ENCODE measurements at places on chromosomes 5 and 9.

GRCh38 chr5:9337928-9338595 is 207.8 kb downstream of the SEMA5A start:
- no peak for DNase-seq

GRCh38 chr9:708182-708550 is 133.3 kb upstream of the DMRT1 start:
- no peak for DNase-seq

DNA sequence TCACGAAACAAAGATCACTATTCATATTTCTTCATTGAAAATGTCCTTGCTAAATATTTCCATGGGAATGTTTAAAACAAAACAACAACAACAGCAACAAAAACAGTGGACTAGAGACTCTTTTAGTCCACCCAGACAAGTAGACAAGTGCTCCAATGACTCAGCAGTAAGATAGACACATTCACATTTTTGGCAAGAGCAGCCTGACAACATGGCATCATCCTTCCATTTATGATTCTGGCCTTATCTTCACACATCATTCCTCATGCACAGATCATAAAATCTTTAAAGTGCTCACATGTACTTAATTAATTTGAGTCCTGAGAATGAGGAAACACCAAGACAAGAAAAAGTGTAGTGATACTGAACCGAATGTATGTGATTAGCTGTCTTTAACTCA is 132.6 kb upstream of the PDE4D start:
- no peak for DNase-seq

- DNase-seq, result no peak
Measured at GRCh38 chr5:127865273-127865672, 162.1 kb downstream of the CCDC192 start.

- DNase-seq, result no peak
Measured at GRCh38 chr5:124278636-124279035, 467.8 kb downstream of the ZNF608 start.

DNA sequence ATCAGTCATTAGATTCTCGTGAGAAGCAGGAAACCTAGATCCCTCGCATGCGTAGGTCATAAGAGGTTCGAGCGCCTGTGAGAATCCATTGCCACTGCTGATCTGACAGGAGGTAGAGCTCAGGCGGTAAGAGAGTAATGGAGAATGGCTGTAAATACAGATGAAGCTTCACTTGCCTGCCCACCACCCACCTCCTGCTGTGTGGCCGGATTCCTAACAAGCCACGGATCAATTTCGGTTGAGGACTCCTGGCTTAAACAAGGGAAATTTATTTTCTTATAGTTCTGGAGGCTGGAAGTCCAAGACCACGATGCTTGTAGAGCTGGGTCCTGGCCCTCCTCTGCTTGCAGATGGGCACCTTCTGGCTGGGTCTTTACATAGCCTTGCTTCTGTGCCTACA is 200.4 kb downstream of the PCSK5 start:
- DNase-seq, result no peak

- DNase-seq, result no peak
Measured at GRCh38 chr5:51810592-51810991, 427.3 kb downstream of the ISL1 start.

- no peak for DNase-seq
Measured at GRCh38 chr9:82894961-82895821, 167.8 kb downstream of the RASEF start.

GRCh38 chr5:13246053-13246452 is 698.4 kb downstream of the DNAH5 start:
- no peak for DNase-seq

GRCh38 chr9:7370988-7371387 is 428.6 kb downstream of the DMAC1 start:
- no peak for DNase-seq

DNA sequence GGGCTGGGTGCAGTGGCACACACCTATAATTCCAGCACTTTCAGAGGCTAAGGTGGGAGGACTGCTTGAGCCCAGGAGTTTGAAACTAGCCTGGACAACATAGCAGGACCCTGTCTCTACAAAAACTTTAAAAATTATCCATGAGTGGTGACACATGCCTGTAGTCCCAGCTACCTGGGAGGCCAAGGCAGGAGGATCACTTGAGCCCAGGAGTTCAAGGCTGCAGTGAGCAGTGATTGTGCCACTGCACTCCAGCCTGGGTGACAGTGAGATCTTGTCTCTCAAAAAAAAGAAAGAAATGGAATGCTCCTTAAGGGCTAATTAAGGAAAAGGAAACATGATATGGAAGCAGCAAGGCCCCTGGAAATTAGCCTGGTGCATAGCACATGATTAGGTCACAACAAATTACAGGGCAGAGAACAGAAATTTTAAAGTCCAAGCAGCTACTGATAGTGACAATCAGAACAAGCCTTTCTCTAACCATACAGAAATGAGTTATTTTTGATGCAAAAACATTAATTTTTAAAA is 19.5 kb downstream of the ANKH start:
- DNase-seq, result no peak
